ENCODE measurements at places on chromosomes 2 and 18.
A peak's percentile ranks its signal among the peaks of the same experiment; 100 is the strongest.

GRCh38 chr2:236008006-236008405, 160.2 kb downstream of the GBX2 start:
- no peak for DNase-seq

- no peak for DNase-seq
Observed at GRCh38 chr2:85550486-85550885, 10.8 kb downstream of the GGCX start.

DNA sequence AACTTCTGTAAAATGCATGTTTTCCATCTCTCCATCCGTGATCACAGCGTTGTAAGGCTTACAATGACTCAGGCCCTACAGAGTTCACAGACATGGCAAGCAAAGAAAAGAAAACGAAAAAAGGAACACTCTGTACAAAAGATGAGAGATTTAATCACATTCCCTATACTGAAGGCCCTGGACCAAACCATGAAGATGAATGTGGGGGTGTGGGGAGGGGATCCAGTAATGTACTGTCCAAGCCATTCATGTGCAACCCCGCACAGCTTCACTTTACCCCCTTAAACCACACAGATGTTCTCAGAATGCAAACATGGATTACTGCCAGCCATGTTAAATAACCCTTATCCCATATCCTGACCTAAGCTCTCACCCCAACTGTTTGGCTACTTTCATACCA, 391.1 kb downstream of the NCKAP5 start:
- DNase-seq: no peak

GRCh38 chr2:222862106-222862908, 1.5 kb downstream of the ACSL3 start:
- DNase-seq: no peak

GRCh38 chr18:9731380-9731779, 23.3 kb downstream of the RAB31 start:
- DNase-seq: no peak

GRCh38 chr2:197707316-197708213, 2.4 kb downstream of the MARS2 start:
- DNase-seq: no peak

- DNase-seq: peak; percentile 94
Observed at GRCh38 chr2:85772019-85772745, 18.4 kb downstream of the ATOH8 start.

DNA sequence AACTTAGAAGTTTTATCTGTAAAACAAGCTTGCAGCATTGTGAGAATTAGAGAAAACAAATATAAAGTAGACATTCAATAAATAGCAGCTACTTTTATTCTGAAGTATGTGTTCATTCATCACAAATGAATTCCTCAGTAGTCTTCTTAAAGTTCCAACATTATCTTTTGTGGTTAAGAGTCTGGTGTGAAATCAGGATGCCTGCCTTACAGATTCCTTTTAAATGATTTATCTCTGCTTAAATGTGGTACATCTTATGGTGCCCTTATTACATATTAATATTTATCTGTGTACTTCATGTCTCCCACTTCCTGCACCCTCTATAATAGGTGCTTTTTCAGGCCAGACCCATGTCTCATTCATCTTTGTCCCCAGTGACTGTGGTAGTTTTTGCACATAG, 595.0 kb downstream of the STK39 start:
- DNase-seq: no peak

DNA sequence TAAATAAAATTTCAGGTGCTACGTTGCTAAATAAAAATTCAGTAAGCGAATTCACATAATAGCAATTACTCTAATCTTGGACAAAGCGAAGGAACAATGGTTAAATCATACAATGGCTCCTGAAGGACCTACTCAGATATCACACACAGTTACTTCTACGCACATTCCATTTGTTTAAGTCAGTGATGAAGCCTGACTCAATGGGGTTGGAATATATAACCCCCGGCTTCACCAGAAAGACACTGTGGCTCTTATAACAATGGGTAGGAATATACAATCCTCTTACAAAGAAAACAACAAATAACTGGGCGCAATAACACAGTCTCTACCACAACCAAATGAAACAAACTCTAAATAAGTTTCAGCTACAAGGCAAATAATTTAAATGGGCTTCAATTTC, 349.5 kb downstream of the IRS1 start:
- DNase-seq: no peak

GRCh38 chr18:13649397-13650390, 76.7 kb downstream of the FAM210A start:
- DNase-seq: no peak

- DNase-seq: no peak
Observed at GRCh38 chr2:235979753-235980435, 188.3 kb downstream of the GBX2 start.

GRCh38 chr2:174473796-174474195, 13.0 kb downstream of the GPR155 start:
- no peak for DNase-seq

GRCh38 chr2:235945608-235946140, 222.5 kb downstream of the GBX2 start:
- no peak for DNase-seq

DNA sequence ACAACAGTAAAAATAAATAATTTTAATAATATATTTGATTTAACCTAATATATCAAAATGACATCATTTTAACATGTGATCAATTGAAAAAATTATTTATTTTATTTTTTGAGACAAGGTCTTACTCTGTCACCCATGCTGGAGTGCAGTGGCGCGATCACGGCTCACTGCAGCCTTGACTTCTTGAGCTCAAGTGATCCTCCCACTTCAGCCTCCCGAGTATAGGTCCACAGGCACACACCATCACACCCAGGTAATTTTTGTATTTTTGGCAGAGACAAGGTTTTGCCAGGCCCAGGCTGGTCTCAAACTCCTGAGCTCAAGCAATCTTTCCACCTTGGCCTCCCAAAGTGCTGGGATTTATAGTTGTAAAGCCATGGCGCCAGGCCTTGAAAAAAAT, 126.7 kb upstream of the COPS8 start:
- no peak for DNase-seq

DNA sequence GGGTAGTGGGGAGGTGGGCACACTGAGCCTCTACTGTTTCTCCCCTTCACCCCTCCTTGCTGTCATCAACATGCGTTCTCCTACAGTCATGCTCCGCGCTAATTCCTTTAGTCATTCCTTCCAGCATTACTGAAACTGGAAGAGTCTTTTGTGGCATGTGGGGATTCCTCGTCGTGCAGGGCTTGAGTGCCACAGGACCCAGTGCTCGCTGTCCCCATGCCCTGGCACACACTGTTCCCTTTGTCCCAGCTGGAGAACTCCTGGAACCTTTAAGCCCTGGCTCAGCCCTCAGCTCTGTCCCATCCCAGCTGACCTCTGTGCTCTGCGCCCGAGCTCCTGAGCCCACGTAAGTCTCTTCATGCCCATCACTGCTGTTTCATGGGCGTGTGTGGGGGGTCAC, 42.1 kb downstream of the ODC1 start:
- DNase-seq: peak; percentile 35

- DNase-seq: no peak
Observed at GRCh38 chr2:217360781-217361482, 501.1 kb upstream of the TNP1 start.

GRCh38 chr2:10201201-10201600, 78.7 kb downstream of the RRM2 start:
- DNase-seq: no peak

GRCh38 chr2:3443506-3444084, 64.1 kb downstream of the TRAPPC12 start:
- DNase-seq: no peak

- no peak for DNase-seq
Observed at GRCh38 chr2:201242571-201243277, 17.6 kb upstream of the CASP8 start.

DNA sequence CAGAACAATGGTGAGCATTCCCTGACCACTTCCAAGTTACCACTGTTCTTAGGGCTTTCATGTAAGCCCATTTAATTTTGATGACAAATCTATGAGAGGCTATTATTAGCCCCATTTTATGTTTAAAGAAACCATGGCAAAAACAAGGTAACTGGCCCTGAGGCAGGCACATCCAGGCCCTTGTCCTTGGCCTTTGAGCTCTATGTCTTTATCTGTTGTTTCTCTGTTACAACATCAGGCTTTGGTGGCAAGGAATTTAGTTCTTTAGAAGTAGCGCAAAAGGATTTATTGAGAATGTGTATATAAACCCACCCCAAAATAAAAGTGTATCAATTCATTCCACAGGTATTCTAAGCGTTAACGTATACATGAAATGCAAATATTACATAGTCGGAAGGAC, 257.1 kb downstream of the HNMT start:
- DNase-seq: no peak

DNA sequence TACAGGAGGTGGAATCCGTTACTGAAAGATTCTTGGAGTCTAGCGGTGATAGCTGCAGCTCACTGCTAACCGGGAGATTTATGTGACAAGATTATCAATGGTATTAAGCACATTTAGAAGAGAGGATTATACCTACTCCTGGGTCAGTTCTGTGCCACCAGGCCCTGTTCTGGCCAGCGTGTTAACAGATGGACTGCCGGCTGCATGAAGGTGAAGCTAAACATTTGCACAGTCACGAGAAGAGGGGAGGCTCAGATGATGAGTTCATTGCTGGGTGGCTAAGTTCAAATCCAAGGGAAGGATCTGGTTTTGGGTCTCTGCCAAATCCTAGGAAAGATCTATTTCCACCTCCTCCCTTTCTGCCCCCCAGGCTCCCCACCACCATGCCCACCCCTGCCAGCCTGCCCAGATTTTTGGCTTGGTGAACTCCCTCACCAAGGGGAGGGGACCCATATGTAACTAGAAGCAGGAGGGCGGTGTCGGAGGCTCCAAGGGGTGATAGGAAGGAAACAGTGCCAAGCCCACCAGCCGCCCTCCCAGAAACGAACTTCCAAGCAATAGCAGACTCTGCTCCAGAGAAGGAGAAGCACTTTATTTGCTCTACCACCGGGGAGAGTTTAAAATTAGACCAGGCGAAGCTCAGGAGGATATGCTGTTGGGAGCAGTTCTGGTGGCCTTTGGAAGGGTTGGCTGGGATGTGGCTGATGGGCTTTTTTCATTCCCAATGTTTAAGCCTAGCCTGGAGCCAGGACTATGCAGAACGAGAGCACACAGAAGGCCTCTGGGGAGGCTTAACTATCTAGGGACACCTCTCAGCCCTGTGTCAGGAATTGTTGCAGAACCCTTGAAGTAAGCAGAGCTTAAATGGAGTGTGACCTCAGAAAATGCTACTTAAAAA, 200.5 kb downstream of the KLHL29 start:
- no peak for DNase-seq

GRCh38 chr2:189163889-189164288, 15.7 kb downstream of the COL5A2 start:
- DNase-seq: no peak

DNA sequence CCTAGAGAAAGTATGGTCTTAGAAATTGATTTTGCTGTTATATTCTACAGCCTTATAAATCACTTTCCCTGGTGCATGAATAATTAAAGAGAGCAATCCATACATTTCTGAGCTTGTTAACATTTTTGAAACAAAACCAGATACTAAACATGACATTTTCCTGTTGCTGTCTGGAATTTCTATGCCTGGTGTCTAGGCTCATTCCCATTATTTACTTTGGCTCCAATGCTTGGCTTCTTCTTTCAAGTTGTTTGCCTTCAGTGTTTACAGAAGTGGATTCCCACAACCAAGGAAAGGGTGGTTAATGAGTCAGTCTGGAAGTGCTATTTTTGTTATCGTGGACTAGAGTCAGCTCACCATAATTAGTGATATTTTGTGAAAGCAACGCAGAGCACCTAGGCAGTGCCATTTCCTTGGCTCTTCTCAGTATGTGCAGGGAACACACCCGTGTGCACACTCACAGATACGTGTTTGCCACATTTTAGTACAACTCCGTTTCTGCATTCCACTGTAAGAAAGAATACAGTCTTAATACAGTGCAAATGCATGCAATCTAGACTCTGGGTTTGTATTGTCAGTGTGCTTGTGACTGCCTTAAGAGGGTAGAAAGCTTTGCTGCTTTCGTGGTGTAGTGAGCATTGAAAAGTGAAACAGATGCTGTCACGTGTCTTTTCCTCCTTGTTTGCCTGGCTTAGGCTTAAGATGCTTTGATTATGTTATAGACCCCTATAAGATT, 185.0 kb upstream of the RASGRP3 start:
- no peak for DNase-seq

GRCh38 chr2:133787207-133787606, 218.9 kb upstream of the NCKAP5 start:
- no peak for DNase-seq

- no peak for DNase-seq
Observed at GRCh38 chr2:12330916-12331315, 385.8 kb upstream of the TRIB2 start.

DNA sequence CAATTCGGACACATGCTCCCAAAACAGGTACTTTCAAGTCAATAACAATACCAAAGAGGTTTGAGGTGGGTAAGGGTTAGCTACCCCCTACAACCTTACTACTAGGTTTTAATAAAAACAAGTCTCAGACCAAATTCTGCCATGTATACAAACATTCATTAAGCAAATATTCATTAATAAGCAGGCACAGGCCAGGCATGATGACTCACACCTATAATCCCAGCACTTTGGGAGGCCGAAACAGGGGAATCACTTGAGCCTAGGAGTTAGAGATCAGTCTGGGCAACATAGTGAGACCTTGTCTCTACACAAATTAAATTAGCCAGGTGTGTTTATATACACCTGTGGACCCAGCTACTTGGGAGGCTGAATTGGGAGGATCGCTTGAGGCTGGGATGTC, 11.7 kb upstream of the ELAC1 start:
- DNase-seq: no peak

- DNase-seq: no peak
Observed at GRCh38 chr2:120978359-120979050, 242.8 kb downstream of the GLI2 start.

GRCh38 chr18:73900106-73900835, 247.4 kb downstream of the FBXO15 start:
- DNase-seq: no peak

GRCh38 chr2:41933585-41934320, 114.1 kb upstream of the PKDCC start:
- no peak for DNase-seq

- DNase-seq: no peak
Observed at GRCh38 chr2:53432936-53433335, 334.7 kb upstream of the CHAC2 start.

DNA sequence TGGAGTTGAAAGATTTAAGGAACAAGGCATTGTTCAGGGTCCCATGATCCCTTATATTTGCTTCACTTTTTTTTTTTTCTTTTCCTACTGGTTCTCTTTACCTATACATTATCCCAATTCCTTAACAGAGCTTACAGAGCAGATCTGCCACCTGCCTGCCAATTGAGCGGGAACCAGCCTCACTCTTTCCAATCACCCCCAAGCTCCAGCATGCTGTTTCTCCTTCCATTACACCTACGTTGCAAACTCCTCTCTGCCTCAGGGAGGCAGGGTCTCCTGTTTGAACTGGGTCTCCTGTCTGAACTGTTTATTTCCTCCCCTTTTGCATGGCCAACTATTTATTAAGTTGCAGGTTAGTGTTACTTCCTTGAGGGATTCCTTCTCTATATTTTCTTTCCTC, 77.2 kb upstream of the SLC38A11 start:
- DNase-seq: no peak

- no peak for DNase-seq
Observed at GRCh38 chr2:231717281-231718171, 9.2 kb downstream of the PTMA start.
